ENCODE measurements at places on chromosomes 3 and 15.
A peak's percentile ranks its signal among the peaks of the same experiment; 100 is the strongest.

- DNase-seq = no peak
Observed at GRCh38 chr15:61725251-61725650, 335.0 kb downstream of the VPS13C start.

- no peak for DNase-seq
Observed at GRCh38 chr15:75697523-75697922, 15.1 kb downstream of the CSPG4 start.

- DNase-seq = peak; percentile 82
Observed at GRCh38 chr3:99534951-99535704, 103.3 kb upstream of the COL8A1 start.

GRCh38 chr3:161316006-161316689 is 55.2 kb downstream of the SPTSSB start:
- peak; percentile 14 for DNase-seq

- DNase-seq = no peak
Observed at GRCh38 chr3:159147813-159148212, 346.0 kb downstream of the MFSD1 start.

GRCh38 chr15:39392469-39393047 is 188.3 kb upstream of the THBS1 start:
- DNase-seq = peak; percentile 48

DNA sequence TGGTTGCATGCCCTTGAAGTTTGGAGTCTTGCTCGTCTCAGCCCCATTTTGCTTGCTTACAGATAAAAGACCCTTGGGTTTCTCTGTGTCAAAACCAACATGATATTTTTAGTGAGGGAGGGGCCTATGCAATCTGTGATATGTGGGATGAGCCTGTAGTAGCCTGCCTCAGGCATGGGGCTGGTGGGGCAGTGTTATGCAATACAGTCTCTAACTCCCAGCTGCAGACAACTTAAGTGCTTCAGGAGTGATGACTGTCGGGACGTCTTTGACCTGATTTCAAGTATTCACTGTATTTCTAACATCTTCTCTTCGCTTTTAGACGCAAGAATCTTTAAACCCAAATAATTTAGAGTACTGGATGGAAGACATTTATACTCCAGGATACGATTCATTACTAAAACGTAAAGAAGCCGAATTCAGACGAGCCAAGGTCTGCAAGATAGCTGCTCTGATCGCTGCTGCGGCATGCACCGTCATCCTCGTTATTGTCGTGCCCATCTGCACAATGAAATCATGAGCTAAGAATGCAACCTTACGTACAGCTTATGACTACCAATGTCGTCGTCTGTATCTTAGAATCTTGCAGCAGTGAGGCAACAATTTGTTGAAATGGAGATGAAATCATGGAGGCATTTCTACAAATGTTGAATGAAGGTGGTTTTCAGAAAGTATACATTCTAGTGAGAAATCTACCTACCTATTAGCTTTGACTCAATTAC is 35.9 kb downstream of the MINAR1 start:
- DNase-seq = peak; percentile 12

Measured in amniotic epithelial cell (primary cell).